NCI-H2171 treated with DMSO at 0.1 percent for 48 hours (cell line): ENCODE measurements at places on chromosomes 7 and 10.

GRCh38 chr7:150803161-150803860 is 2.7 kb downstream of the TMEM176A start:
- no peak for DNase-seq

DNA sequence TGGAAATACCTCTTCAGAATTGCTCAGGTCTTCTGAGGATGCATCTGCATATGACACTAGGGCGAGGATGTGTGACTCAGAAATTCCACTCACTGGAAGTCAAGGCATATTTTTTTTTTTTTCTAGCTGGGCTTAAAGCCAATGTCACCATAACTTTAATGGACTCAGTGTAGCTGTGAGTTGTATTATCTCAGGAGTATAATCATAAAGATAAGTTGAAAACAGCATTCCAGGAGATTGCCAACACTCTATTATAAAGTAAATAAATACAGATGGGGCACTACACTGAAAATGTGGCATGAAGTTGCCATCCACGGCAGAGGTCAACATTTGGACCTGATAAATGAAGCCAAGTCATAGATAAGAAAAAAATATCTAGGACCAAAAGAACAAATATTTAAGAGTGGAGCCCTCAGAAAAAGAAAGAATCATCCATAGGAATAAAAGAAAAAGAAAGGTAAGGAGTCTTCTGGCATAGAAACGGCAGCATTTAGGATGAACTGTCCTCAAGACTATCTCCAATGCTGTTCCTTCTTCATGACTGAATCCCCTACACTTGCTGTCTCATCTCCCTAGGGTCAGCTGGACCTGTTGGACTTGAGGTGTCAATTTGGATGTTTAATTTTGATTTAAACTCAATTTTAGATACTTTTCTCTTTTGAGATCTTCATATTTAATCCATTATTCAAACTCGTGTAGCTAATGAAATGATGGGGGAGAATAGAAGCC is 72.9 kb upstream of the CAV2 start:
- no peak for DNase-seq

DNA sequence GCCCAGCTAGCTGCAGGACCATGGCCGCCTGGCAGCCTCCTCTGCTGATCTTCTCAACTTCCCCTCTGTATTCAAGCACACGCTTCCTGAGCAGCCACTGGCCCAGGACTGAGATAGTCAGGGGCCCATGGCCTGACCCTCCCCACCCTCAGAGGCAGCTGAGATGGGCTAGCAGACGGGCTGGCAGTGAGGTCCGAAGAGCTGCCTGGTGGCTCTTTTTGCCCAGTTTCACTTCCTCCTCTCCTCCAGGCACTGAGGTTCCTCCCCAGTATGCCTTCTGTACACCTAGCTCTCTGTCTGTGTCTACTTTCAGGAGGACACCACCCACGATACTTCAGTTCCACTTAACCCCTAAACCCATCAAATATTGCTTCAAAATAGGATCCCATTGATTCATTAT is 395.6 kb downstream of the TNS3 start:
- no peak for DNase-seq

- no peak for DNase-seq
These were observed 84.8 kb upstream of the GRM3 start for GRCh38 chr7:86558680-86559501.

GRCh38 chr10:97574374-97575126 is 2.0 kb downstream of the ANKRD2 start:
- DNase-seq = peak; percentile 63

GRCh38 chr7:28629216-28629842 is 217.0 kb downstream of the CREB5 start:
- DNase-seq = no peak

DNA sequence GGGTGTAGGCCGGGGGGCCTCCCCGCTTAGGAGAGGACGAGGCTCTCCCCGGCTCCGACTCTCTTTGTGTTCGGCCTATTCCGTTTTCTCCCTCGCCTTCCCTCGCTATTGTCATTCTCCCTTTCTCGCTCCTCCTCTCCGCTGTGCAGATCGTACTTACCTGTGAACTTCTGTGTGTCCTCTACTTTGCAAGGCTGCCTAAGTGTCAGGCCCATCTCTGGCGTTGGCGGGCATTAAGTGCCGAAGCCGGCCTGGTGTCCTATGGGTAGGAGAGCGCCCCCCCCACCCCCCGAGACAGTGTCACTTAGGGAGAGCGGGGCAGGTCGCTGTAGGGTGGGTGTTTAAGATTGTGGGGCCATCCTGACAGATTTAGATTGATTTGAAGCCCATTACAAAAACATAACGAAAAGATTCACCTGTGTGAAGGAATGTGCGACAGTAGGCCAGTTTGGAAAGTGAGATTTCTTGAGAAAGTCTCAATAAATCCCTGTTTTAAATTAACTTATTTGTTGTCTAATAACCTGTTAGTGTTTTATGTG is 579 bp downstream of the RBM33 start:
- peak; percentile 42 for DNase-seq

GRCh38 chr7:34066411-34066810 is 161.1 kb downstream of the BMPER start:
- no peak for DNase-seq

DNA sequence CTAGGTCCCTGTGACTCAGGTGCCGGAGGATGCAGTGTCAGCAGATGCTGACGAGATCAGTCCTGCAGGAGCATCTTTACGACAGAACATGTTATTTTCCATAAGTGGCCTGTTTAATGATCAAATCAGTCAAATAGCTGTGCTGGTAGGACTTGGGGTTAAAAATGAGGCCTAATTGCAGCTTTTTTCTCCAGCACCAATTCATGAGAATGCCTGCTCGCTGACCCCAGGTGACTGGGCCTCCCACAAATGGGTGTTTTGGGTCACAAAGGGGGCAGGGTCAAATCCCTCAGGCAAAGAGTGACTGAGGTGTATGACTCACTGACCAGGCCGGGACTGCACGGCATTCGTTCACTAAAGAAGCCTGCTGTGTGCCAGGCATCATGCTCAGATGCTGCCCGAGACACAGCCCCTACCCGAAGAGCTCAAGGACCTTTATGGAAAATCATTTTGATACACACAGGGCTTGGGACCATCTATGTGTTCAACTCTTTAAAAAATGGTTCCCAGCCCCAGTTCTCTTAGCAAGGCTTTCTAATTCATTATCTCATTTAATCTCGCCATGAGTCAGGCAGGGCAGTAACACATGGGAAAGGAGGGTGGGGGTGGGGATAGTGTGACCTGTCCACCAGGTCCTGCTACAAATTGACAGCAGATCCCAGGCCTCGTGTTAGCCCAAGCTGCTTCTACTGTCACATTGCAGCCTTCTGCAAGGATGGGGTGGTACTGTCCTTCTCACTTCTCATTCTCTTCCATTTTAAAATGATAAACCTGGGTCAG is 21.1 kb downstream of the ZNF775 start:
- DNase-seq = no peak

- no peak for DNase-seq
These were observed 167.3 kb upstream of the KLF14 start for GRCh38 chr7:130901209-130901783.

GRCh38 chr10:59027975-59028655 is 148.3 kb upstream of the PHYHIPL start:
- DNase-seq = no peak

GRCh38 chr7:92498557-92498956 is 20.8 kb upstream of the ERVW-1 start:
- no peak for DNase-seq

DNA sequence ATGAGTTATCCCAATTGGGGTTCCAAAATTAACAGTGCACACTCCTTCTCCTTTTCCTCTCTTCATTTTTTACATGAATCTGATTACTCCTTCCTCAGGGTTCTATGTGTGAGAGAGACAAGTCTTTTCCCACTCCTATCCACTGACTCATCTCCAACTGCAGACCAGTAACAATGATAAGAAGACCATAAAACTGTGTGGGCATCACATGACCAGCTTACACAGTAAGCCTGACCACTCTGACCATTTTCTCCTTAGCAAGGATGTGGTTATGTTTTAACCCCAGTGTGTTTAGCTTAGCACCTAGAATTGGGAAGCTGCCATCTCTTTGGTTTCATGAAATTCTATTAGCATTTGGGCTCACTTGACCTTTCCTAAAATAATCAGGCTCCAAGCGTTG is 145.0 kb upstream of the CALCR start:
- DNase-seq = no peak

GRCh38 chr10:127649642-127650041 is 87.3 kb upstream of the FOXI2 start:
- DNase-seq = no peak

DNA sequence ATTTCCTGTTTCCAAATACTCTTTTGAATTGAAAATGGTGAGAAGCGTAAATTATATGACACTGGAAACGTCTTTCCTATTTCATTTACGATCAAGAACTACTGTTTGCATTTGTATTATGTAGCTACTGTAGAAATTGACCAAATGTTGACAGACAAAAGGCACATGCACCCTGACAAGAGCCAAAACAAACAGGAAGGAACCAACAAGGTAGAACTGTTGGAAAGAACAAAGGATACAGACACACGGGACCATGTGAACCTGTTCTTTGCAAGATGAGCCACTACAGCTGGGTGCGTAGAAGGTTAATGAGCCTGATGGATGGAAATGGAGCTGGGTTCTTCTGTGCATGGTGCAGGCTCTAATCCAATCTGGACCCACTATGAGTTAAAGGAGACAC is 48.4 kb upstream of the FZD8 start:
- no peak for DNase-seq

- DNase-seq = no peak
These were observed 42.4 kb downstream of the AKR1C3 start for GRCh38 chr10:5136468-5137087.

- DNase-seq = no peak
These were observed 115.1 kb downstream of the RAPGEF5 start for GRCh38 chr7:22241805-22242390.

- no peak for DNase-seq
These were observed 6.8 kb upstream of the KIAA1217 start for GRCh38 chr10:24202181-24202570.

- no peak for DNase-seq
These were observed 186.7 kb upstream of the PLXDC2 start for GRCh38 chr10:19629567-19629966.

DNA sequence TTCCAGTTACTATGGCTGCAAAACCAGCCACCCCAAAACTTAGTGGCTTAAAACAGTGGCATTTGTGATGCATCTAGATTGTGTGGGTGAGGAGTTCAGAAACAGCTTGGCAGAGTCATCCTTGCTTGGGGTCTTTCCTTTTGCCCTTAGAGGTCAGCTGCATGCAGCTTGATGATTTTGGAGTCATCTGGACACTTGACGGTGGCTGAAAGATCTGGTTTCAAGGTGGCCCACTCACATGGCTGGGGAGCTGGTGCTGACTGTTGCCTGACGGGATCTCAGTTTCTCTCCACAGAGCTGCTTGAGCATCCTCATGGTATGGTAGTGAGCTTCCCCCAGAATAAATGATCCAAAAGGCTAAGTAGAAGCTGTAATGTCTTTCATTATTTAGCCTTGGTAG is 191.3 kb upstream of the GALNT17 start:
- DNase-seq = no peak

DNA sequence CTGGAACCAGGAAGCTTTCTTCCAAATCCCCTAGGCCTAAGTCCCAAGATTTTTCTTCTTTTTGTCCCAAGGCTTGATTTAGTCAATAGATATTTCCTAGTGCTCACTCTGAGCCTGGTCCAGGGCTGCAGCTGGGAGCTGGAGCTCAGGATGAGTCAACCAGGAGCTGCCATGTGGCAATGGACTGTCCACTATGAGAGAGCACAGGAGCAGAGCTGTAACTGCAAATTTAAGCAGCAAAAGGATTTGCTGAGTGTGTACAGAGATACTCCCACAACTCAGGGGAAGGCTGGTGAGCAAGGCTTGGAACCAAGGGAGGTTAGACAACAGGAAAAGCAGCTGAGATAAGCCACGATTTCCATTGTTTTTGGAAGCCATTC is 92.1 kb upstream of the CXCL12 start:
- no peak for DNase-seq

DNA sequence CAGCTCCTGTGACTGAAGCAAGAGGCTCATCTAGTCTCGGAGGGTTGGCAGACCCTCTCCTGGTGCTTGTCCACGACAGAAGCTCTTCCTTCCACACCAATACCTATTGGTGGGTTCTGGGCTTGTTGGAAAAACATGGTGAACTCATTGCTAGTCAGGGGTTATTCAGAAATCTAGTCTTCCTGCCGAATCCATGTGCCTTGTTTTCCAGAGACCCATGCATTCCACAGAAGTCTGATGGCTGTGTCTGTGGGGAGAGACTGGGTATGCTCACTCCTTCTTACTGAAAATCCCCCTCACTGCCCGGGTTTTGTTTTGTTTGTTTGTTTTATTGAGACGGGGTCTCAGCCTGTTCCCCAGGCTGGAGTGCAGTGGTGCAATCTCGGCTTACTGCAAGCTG is 138.3 kb downstream of the DNAJB6 start:
- no peak for DNase-seq
